A549 treated with GW870086 at 1 μM for 4 hours (cell line): ENCODE measurements at places on chromosomes 6 and 20. TPM values are rescaled to one million over a fixed set of nuclear protein-coding genes. Genes with fewer than 3 reads are reported as not detected.

CST1 gene
- 0.44 to 2.1 TPM (median 1.2 TPM) in 5 replicates for total RNA-seq

PTCHD4 gene
- 0.05 to 0.06 TPM in 2 of 5 replicates, not detected in the others for total RNA-seq

TCF15 gene
- not detected in 5 replicates for total RNA-seq

TUBB gene
- 773 to 946 TPM (median 885 TPM) in 5 replicates for total RNA-seq

CD93 gene
- total RNA-seq = 0.02 to 0.03 TPM in 2 of 5 replicates, not detected in the others
